Stimulated activated CD4-positive, alpha-beta T cell treated with anti-CD3 and anti-CD28 coated beads, Interleukin-1b, Interleukin-23, amount 100 ng/mL, for 24 hours (primary cell): ENCODE measurements at places on chromosomes 5 and 9.

- no peak for DNase-seq
Measured at GRCh38 chr9:127029548-127029947, 92.9 kb downstream of the ANGPTL2 start.

- no peak for DNase-seq
Measured at GRCh38 chr5:149456597-149457392, 77.7 kb upstream of the IL17B start.

GRCh38 chr5:172452398-172453205 lies 1.7 kb downstream of the SH3PXD2B start:
- DNase-seq = no peak

DNA sequence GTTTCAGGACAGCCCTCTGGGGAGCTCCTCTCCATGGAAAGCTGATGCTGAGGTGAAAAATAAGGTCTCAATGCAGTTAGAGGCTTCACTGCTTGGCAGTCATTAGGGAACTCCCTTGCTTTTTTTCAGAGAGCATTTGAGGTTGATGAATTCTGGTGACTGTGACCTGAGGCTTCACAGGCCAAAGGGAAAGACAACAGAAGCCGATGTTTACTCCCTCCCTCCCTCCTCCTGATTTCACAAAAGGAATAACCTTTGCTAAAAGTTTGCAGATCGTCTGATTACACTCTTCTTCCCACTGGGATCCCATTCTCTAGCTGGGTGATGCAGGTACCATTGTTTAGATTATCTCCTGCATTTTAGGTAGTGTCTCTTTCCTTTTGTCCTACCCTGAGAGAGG lies 329.4 kb downstream of the KIF4B start:
- no peak for DNase-seq

DNA sequence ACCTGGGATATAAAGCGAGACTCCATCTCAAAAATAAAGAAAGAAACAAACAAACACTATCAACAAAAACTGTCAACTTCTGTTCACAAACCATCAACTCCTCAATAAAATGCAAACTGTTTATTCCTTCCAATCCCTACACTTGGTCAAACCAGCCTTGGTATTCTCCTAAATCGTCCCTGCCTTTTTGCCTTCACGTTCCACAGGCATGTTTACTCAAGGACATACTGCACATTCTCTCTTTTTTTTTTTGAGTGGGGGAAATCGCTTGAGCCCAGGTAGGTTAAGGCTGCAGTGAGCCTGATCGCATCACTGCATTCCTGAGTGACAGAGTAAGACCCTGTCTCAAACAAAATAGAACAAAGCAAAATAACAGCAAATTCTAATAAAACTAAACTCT lies 13.0 kb downstream of the UBAP2 start:
- no peak for DNase-seq

DNA sequence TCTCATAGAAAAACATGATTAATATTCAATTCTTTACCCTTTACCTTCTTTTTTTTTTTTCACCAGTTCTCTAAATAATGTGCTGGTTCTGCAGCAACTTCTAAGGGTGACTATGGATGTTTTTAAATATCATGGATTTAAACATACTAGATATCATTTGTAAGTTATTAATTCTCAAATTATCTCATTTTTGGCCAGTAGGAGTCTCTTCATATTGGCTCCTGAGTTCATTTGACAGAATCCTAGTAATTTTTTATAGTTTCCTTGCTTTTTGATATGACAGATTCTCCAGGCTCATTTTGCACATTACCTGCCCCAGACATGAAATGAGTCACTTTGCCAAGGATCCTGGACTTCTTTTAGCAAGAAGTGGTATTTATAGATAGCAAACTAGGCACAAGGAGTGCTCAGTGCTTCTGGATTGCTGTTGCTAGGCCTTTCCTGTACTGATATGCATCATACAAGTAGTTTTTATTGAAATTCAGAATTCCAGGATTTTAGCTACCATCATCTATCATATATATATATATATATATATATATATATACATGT lies 201.3 kb upstream of the IL12B start:
- no peak for DNase-seq

GRCh38 chr9:96450613-96451528 lies 902 bp downstream of the HABP4 start:
- no peak for DNase-seq

DNA sequence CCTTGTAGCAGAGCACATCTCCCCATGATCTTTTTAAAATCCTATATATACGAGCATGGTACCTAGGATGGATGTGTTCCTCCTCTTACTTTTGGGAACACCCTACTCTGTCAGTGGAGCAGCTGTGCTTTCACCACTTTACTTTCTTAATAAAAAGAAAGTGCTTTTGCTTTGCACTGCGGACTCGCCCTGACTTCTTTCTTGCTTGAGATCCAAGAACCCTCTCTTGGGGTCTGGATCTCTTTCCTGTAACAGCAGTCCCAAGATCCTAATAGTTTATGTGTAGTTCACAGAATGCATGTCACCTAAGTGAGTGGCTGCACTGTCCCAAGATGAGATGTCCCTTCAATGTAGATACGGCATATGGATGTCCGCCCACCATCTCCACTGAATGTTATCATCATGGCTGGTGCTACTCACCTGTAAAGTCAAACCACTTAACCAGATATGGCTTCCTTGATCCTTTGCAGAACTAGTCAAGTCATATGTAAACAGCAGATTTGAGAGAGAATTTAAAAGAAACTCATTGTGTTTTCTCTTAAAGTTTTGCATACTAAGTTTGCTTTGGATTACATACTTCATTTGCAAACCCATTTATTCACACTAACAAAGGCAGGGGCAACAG lies 1.9 kb downstream of the FGF1 start:
- no peak for DNase-seq

- DNase-seq = no peak
Measured at GRCh38 chr9:20599195-20599594, 23.1 kb downstream of the MLLT3 start.

GRCh38 chr5:173235499-173236394 lies 741 bp upstream of the NKX2-5 start:
- DNase-seq = no peak

DNA sequence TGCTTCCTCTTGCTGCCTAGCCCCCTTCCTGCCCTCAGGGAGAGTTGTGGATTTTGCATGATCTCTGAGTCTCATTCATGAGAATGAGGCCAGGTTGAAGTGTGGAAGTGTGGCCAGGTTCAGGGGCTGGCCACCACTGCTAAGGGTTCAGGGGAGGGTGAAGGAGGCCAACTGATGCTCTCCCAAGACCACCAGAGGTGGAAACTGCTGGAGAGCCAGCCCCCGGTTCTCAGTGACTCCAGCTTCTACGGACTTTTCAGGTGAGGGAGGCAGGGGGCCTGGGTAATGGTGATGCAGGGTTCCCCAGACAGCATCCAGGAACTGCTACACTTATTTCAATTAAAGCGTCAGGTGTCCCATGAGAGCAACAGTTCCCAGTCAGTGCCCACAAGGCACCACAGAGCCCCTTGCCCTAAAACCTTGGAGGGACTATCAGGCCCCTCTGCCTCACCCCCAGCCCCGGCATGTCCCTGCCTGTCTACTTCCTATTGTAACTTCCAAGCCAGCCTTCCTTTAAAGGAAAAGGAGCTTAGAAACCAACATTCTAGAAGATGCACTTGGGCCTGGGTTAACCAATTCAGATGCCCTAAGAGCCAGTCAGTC lies 50.1 kb downstream of the AMBP start:
- no peak for DNase-seq
